ENCODE measurements at places on chromosomes 3 and 15.
A peak's percentile ranks its signal among the peaks of the same experiment; 100 is the strongest.

DNA sequence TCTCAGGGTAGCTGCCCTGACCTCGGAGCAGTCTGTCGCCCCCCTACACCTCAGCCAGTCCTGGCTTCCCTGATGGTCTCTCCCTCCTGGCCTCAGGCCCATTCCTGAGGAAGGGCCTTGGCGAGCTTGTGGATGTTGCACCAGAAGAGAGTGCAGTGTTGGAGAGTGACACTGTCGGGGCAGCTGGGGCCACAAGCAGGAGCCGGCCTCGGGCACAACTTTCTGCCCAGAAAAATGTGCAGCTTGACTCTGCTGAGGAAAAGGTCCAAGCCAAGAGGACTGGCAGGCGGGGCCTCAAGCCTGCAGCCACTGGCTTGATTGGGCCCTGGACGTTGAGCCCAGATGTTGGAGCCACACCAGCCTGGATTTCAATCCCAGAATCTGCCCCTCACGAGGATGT is 12.8 kb downstream of the HEMK1 start:
- DNase-seq, result no peak

- DNase-seq, result peak; percentile 47
These were observed 24.6 kb upstream of the SLC6A6 start for GRCh38 chr3:14377838-14378169.

GRCh38 chr3:46970391-46971091 is 6.0 kb downstream of the CCDC12 start:
- DNase-seq, result no peak

DNA sequence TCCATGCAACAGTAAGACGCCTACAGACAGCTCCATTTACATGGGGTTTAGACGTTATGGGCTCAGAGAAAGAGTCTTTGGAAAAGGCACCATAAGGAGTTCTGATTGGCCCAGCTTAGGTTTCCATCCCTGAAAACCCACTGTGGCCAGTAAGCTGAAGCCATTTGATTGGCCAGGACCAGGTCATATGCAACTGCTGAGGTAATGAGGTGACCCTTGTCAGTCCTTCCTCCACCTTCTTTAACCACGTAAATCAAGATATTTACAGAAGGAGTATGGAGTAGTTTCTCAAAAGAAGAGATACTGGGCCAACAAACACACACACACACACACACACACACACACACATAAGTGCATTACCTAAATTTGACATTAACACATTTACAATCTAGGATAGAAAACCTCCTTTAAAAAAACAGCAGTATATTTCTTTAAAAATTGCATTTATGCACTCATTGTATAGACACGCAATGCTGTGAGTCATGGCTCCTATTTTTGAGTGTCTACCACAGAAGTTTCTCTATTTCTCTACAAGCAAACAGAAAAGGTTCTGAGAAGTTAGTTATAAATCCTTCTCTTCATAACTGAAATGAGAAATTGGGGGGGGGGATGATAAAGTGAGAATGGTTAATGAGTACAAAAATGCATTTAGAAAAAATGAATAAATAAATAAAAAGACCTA is 16.3 kb upstream of the MB21D2 start:
- no peak for DNase-seq

- no peak for DNase-seq
These were observed 24.9 kb downstream of the ZXDC start for GRCh38 chr3:126450744-126451143.

GRCh38 chr15:60057554-60057953 is 53.4 kb downstream of the FOXB1 start:
- DNase-seq, result no peak

GRCh38 chr15:51884517-51885236 is 55.2 kb downstream of the TMOD3 start:
- DNase-seq, result no peak

DNA sequence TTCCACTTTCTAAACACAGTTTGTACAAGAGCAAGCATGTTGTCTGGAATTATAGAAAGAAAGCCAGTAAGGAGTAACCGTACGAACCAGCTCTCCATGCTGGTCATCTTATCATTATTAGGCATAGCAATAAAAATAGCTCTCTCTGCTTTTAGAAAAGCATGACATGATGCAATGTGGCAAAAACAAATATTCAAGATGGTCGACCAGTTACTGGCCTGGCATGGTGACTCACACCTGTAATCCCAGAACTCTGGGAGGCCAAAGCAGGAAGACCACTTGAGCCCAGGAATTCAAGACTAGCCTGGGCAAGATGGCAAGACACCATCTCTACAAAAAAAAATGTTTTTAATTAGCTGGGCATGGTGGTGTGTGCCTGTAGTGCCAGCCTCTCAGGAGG is 2.6 kb upstream of the MAP4 start:
- DNase-seq, result no peak

GRCh38 chr3:72258361-72259141 is 473.6 kb upstream of the PROK2 start:
- DNase-seq, result no peak

DNA sequence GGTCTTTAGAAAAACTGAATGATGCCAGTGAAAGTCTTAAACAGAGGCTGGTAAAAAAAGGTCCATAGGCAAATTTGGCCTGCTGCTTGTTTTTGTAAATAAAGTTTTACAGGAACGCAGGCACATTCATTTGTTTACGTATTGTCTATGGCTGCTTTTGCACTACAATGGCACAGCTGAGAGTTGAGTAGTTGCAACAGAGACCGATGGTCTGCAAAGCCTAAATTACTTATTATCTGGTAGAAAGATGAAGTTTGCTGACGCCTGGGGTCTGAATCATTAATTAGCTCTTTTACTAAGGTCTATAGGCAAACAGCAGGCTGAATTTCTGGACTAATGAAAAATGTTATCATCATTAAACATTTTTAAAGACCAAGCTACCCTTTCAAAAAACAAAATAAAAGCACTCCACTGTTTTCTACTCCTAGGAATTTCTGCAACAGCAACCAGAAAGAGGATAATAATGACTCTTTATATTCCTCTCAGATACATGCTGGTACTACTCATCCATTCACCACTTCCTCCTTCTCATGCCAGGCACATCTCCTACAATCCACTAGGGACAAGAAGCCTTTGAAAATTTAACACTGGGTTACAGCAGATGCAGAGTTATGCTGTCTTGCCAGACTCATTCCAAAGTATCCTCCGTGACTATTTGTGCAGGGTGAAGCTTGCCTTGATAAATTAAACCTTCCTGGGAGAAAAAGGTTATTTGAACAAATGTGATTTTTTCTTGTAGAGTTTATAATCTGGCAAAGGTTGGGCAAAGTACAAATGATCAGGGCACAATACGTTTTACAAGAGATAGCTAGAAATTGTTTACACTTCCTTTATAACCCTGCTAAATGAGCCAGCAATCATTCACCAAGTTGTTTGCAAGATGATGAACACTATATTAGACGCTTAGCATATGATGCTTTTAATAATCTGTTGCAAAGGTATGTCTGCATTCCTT is 6.0 kb downstream of the GATM start:
- DNase-seq, result peak; percentile 96

- no peak for DNase-seq
These were observed 13.9 kb upstream of the C15orf61 start for GRCh38 chr15:67506775-67507747.

DNA sequence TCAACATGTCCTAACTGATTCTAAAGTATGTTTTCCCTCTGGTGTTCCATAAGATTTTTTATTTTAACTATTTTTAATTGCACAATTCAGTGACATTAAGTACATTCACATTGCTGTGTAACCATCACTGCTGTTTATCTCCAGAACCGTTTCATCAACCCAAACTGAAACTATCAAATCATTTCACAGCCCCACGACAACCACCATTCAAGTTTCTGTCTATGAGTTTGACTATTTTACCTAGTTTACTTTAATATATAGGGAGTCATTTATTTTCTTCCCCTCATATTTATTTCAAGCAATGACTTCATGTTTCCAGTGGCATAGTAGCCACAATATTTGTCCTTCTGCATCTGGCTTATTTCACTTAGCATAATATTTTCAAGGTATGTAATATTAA is 8.4 kb downstream of the RTP1 start:
- DNase-seq, result no peak

Measured in Ammon's horn (tissue), 1 donor.